GF-D8 (cell line): ENCODE measurements at places on chromosomes 16 and 17.
A peak's percentile ranks its signal among the peaks of the same experiment; 100 is the strongest.

GRCh38 chr16:66020642-66021041 lies 345.8 kb upstream of the CDH5 start:
- no peak for DNase-seq

GRCh38 chr17:74862108-74862901 lies 2.6 kb upstream of the GRIN2C start:
- DNase-seq = peak; percentile 11

- no peak for DNase-seq
These were observed 258.1 kb upstream of the SALL1 start for GRCh38 chr16:51409001-51409675.

- no peak for DNase-seq
These were observed 21.4 kb downstream of the RPTOR start for GRCh38 chr17:80566054-80566400.

DNA sequence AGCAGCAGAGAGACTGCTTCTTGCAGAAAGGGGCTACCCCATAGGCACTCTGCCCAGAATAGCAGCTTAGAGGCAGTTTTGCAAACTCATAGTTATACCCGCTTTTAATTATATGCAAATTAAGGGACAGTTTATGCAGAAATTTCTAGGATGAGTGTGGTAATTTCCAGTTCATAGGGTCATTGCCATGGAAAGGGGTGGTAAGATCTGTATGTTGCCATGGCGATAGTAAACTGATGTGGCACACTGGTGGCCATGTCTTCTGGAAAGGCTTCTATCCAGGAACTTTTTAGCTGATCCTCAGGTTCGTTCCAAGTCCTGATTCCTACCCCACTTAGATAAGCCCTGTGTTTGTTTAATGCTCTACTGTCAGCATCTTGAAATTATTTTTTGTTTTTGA lies 6.2 kb downstream of the STXBP4 start:
- DNase-seq = no peak
